ENCODE measurements at places on chromosomes 16 and 17.
A peak's percentile ranks its signal among the peaks of the same experiment; 100 is the strongest.

DNA sequence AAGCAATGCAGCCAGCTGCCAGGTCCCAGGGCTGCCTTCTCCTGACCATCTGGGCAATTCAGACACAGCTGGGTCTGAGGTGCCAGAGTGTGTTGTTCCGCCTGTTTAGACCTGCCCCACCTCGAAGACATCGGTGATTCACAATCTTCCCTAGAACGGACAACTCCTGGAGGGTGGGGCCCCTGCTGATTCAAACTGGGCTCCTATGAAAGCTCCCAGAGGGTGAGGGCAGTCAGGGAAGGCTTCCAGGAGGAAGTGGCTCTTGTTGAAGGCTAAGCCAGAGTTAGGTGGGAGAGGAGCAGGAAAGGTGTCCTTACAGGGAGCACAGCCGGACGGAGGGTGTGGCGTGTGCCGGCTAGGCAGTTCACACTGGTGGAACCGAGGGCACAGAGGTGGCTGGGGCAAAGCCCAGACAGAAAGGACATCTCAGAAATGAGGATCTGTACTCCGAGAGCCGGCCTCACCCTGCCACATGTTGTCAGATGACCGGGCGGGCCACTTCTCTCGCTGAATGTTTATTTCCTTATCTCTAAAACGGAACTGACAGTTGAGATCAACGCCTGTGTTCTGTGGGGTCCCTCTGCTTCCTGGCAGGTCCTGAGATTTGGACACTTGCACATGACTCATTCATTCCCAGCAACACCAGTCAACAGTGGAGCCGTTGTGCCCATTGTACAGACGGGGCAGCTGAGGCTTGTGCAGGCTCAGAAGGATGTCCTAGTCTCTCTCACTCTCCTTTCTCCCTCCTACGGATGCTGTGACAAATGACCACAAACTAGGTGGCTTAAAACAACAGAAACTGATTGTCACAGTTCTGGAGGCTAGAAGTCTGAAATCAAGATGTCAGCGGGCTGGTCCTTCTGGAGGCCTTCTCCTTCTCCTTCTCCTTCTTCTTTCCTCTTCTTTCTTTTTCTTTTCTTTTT, 26.9 kb upstream of the LITAF start:
- peak; percentile 52 for DNase-seq

DNA sequence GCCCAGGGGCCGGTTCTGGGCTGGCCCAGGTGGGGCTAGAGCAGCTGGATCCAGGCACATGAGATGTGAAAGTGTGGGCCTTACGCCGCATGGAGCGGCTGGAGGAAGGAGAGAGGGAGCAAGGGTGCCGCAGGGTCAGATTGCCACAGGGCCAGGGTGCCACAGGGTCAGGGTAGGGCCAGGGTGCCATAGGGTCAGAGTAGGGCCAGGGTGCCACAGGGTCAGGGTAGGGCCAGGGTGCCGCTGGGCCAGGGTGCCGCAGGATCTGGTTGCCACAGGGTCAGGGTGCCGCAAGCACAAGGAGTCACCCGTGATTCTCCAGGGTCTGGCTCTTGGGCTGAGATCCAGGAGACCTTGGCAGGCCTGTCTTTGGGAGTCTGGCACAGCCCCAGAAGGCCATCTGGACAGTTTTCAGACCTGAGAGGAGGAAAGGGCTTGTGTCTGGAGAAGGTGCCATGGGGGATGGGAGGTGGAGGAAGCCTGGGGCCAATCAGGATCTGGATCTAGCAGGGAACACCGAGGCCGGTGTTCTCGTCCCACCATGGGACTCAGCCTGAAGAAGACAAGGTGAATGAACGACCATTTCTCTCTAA, 13.1 kb upstream of the LASP1NB start:
- no peak for DNase-seq

DNA sequence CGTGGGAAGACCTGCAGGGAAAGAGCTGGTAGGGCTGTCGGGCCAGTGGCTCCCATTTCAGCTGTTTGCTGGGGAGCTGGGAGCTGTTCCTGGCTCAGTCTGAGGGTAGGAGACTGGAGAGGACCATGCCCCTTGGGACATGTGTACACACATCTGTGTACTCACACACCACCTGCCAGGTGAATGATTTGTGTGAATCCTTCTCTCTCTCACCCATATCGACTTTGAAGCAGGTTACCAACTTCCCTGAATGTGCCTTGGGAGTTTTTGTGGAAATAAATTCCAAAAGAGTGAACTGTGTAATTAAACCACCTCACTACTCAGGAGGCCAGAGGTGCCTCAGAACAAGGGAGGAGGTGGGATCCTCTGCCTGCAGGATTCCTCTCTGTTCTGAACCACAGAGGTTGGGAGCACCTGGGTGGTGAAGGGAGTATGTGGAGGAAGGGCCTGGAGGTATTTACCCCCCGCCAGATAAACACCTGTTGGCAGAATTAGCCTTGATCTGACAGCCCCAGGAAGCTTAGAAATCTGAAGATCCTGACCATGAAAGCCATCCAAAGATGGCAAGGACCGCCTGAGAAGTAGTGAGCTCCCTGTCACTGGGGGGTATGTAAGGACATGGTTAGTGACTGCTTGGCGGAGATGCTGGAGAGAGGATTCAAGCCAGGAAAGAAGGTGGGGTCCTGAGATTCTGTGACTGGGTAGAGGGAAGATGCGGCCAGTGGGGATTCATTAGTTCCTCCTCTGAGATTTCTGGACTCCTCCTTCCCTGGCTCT, 3.3 kb downstream of the ABCC3 start:
- DNase-seq = peak; percentile 68

GRCh38 chr16:85571563-85571812, 41.6 kb upstream of the GSE1 start:
- DNase-seq = no peak

GRCh38 chr17:47231866-47232265, 21.8 kb upstream of the ITGB3 start:
- DNase-seq = no peak

GRCh38 chr17:7589204-7589868, 558 bp downstream of the SOX15 start:
- peak; percentile 76 for DNase-seq

- DNase-seq = no peak
Measured at GRCh38 chr17:5069724-5070123, 8.5 kb upstream of the ZFP3 start.

DNA sequence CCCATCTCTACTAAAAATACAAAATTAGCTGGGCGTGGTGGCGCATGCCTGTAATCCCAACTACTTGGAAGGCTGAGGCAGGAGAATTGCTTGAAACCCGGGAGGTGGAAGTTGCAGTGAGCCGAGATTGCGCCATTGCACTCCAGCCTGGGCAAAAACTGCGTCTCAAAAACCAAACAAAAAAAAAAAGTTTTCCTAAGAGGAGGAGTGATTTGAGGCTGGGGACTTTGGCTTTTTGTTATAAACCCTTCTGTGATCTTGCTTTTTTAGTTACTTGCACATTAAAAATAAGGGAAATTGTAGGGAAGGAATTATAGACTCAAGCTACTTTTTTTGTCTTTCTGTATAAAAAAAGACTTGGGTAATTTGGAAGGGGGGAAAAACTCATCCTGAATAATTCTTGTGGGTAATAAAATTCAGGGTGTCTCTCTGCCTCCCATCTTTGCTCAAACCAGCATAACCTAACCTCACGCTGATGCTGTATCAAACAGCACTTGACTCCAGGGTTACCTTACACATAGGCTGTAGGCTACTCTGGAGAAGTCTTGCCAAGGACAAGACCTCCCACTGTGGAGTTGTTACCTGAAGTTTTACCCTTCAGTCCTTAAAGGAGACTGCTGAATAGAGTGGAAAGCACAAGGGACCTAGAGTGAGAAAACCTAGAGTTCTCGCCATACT, 1.7 kb upstream of the CDR2 start:
- DNase-seq = no peak

GRCh38 chr17:45688353-45688752, 95.8 kb upstream of the CRHR1 start:
- no peak for DNase-seq

- no peak for DNase-seq
Measured at GRCh38 chr16:48117217-48118105, 38.3 kb downstream of the ABCC12 start.

All from large intestine (tissue), 12 donors.